ENCODE measurements at places on chromosomes 2 and 18.
A peak's percentile ranks its signal among the peaks of the same experiment; 100 is the strongest.

GRCh38 chr2:128791120-128791984 is 472.7 kb upstream of the HS6ST1 start:
- H3K4me1 ChIP-seq = no peaks in the 10 kb centered on the region
- H3K27me3 ChIP-seq = no peaks in the 10 kb centered on the region
- no peak overlapping the region for H3K27ac ChIP-seq
- no peak for DNase-seq
- no peaks in the 10 kb centered on the region for H3K36me3 ChIP-seq

GRCh38 chr2:105545730-105546627 is 147.1 kb upstream of the FHL2 start:
- H3K4me3 ChIP-seq = no peak overlapping the region
- peaks cover 14% of the 10 kb centered on the region for H3K4me1 ChIP-seq
- H3K36me3 ChIP-seq = no peaks in the 10 kb centered on the region
- H3K27ac ChIP-seq = no peak overlapping the region

- H3K4me3 ChIP-seq = no peak overlapping the region
- H3K4me1 ChIP-seq = no peaks in the 10 kb centered on the region
- no peak overlapping the region for H3K27ac ChIP-seq
- no peaks in the 10 kb centered on the region for H3K36me3 ChIP-seq
These were observed 244.5 kb upstream of the REG3G start for GRCh38 chr2:78780864-78781583.

GRCh38 chr2:98819231-98819766 is 88.4 kb upstream of the MGAT4A start:
- no peak overlapping the region for H3K27ac ChIP-seq
- no peaks in the 10 kb centered on the region for H3K27me3 ChIP-seq
- no peaks in the 10 kb centered on the region for H3K36me3 ChIP-seq
- peaks cover 16% of the 10 kb centered on the region for H3K4me1 ChIP-seq
- no peak for DNase-seq

- DNase-seq = no peak
- H3K27me3 ChIP-seq = peaks cover 25% of the 10 kb centered on the region
- H3K4me3 ChIP-seq = no peak overlapping the region
- peaks cover 10% of the 10 kb centered on the region for H3K4me1 ChIP-seq
- H3K27ac ChIP-seq = no peak overlapping the region
These were observed 23.0 kb upstream of the SMAD7 start for GRCh38 chr18:48973731-48974130.

DNA sequence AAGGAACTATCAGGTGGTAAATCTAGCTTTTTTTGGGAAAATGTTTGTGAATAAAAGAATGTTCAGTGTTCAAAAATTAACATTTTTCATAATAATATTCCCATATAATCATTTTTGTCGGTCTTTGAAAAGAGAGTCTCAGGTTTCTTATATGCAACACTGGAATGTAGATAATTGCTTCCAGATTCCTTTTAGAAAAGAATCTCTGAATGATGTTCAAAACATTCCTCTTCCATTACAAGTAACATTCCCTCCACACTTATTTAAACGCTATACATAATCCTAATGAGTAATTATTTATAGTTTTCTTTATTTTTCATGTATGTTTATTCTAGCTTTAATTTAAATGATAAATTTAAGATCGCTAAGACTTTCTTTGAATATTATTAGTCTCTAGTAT is 7.0 kb downstream of the ZSWIM2 start:
- H3K4me3 ChIP-seq = no peak overlapping the region
- no peak overlapping the region for H3K27ac ChIP-seq
- H3K4me1 ChIP-seq = no peaks in the 10 kb centered on the region
- DNase-seq = no peak
- no peaks in the 10 kb centered on the region for H3K36me3 ChIP-seq
- H3K27me3 ChIP-seq = no peaks in the 10 kb centered on the region

DNA sequence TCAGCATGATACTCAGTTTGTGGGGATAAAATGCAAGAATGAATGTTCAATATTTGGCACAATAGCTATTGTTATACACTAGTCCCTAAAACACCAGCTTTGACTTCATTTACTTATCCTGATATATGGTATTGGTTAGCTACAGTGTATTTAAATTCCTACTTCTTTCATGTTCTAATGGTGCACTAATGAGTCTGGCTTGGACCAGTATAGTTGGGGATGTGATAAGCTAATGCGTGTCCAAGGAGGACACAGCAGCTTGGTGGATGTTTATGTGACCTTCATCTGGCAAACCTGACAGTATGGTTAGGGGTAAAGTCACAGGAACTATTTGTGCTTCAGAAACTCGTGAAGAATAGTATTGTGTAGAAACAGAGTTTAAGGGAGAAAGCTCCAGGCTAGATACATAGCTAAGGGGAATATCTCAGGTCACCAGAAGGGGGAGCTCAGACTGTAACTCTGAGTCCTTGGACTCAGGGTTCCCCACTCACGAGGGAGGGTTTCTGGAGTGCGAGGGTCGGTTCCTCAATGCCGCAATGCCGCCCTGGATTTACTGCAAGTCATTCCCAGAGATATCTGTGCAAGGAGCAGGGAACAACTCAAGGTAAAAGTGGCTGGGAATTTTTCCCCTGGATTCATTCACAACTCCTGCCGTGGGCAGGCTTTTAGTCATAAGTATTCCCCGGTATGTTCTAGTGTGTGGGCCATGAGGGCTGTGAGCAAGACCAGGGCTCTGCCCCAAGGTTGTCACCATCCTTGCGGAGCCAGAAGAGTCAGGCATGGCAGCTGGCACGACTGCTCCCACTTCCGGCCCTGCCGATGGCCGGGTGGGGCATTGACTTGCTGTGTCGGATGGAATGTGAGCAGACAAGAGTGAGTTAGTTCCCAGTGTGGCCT is 14.5 kb downstream of the IL1R2 start:
- peak overlapping the region; percentile 38 for H3K27ac ChIP-seq
- H3K36me3 ChIP-seq = no peaks in the 10 kb centered on the region
- H3K27me3 ChIP-seq = peaks cover 7% of the 10 kb centered on the region
- H3K4me1 ChIP-seq = peaks cover 20% of the 10 kb centered on the region
- no peak overlapping the region for H3K4me3 ChIP-seq
- no peak for DNase-seq

- H3K36me3 ChIP-seq = no peaks in the 10 kb centered on the region
- DNase-seq = no peak
- no peak overlapping the region for H3K27ac ChIP-seq
These were observed 174.9 kb downstream of the VAPA start for GRCh38 chr18:10088734-10089133.

DNA sequence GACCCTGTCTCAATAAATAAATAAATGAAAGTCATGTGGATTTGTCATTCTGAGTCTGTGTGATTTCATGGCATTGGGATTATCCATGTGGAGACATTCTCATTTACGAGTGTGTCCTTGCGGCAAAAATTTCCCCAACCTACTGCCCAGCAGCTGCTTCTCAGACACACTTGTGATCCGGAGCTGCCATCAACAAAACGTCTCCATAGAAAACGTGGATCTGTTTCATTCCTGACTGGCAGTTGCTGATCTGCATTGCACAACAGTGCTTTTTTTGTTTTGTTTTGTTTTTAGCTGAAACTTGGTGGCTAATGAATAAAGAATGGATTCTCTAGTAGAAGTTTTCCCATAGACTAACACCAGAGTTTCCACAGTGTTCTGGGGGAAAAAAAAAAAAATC is 74.7 kb downstream of the TGIF1 start:
- no peaks in the 10 kb centered on the region for H3K27me3 ChIP-seq
- H3K4me1 ChIP-seq = peaks cover 17% of the 10 kb centered on the region
- no peaks in the 10 kb centered on the region for H3K36me3 ChIP-seq
- no peak for DNase-seq

DNA sequence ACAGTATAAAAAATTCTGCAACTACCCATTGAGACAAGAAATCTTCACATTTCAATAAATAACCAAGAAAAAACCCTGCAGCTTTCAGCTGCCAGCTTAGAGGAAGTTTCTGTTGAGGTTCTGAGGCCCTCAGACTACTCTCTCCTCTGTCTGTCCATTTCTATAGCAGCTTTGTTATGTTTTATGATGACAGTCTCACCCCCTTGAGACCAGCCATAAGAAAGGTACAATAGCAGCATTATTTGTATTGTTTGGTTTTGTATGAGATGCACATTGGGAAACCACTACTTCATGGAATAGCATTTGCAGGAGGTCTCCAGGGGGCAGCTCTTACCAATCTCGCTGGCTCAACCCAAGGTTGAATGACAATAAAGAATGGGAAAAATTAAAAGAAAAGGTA is 334.6 kb upstream of the VRK2 start:
- H3K4me1 ChIP-seq = no peaks in the 10 kb centered on the region
- no peak overlapping the region for H3K4me3 ChIP-seq
- H3K27me3 ChIP-seq = peaks cover 4% of the 10 kb centered on the region
- H3K27ac ChIP-seq = no peak overlapping the region
- H3K36me3 ChIP-seq = no peaks in the 10 kb centered on the region
- no peak for DNase-seq

DNA sequence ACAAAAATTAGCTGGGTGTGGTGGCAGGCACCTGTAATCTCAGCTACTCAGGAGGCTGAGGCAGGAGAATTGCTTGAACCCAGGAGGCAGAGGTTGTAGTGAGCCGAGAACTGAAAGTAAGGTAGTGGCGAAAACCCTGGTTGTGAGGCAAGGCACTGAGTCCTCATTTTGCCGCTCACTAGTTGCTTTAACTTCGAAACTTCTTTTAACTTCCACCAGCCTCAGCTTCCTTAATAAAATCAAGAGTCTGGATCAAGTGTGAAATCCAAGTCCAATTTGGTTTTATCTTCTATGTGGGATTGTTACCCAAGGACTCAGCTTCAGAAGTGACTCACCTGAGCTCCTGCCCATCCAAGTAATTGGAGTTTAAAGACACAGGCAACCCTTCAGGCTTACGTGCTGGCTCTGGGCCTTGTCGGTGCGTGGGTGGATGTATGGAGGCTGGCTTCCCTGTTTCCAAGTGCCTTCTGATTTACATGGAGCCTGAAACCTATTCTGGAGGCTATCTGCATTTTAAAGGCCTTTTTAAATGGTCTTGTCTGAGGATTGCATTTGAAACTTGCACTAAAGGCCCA is 374.2 kb upstream of the ID2 start:
- H3K36me3 ChIP-seq = peaks cover 3% of the 10 kb centered on the region
- H3K27me3 ChIP-seq = peaks cover 5% of the 10 kb centered on the region
- no peak overlapping the region for H3K27ac ChIP-seq
- peaks cover 72% of the 10 kb centered on the region for H3K4me1 ChIP-seq
- H3K4me3 ChIP-seq = no peak overlapping the region

- no peak overlapping the region for H3K4me3 ChIP-seq
- H3K36me3 ChIP-seq = no peaks in the 10 kb centered on the region
- DNase-seq = no peak
- H3K27me3 ChIP-seq = no peaks in the 10 kb centered on the region
- no peaks in the 10 kb centered on the region for H3K4me1 ChIP-seq
These were observed 258.9 kb downstream of the RDH14 start for GRCh38 chr2:18301421-18302139.

GRCh38 chr2:206368933-206369569 is 74.3 kb upstream of the ADAM23 start:
- H3K4me1 ChIP-seq = peaks cover 5% of the 10 kb centered on the region
- no peak overlapping the region for H3K4me3 ChIP-seq
- H3K36me3 ChIP-seq = no peaks in the 10 kb centered on the region
- DNase-seq = no peak
- H3K27ac ChIP-seq = no peak overlapping the region

- DNase-seq = no peak
- no peak overlapping the region for H3K27ac ChIP-seq
- H3K4me1 ChIP-seq = no peaks in the 10 kb centered on the region
- no peaks in the 10 kb centered on the region for H3K36me3 ChIP-seq
These were observed 307.5 kb downstream of the GULP1 start for GRCh38 chr2:188599140-188599539.

DNA sequence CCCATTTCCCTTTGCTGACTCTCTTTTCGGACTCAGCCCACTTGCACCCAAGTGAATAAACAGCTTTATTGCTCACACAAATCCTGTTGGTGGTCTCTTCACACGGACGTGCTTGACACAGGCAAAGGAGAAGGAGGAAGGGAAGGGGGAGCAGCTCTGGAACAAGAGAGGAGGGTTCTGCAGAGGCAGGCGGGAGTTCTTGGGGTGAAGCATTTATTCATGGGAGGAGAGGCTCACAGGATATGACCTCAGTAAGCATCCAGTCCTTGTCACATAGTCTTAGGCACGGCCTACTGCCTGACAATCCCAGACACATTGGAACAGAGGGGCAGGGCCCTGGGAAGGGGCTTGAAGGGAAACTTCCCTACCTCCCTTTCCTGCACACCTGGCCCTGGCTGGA is 171.7 kb upstream of the HS6ST1 start:
- H3K36me3 ChIP-seq = no peaks in the 10 kb centered on the region
- H3K27ac ChIP-seq = no peak overlapping the region
- no peak for DNase-seq
- peaks cover 4% of the 10 kb centered on the region for H3K27me3 ChIP-seq
- H3K4me3 ChIP-seq = no peak overlapping the region

DNA sequence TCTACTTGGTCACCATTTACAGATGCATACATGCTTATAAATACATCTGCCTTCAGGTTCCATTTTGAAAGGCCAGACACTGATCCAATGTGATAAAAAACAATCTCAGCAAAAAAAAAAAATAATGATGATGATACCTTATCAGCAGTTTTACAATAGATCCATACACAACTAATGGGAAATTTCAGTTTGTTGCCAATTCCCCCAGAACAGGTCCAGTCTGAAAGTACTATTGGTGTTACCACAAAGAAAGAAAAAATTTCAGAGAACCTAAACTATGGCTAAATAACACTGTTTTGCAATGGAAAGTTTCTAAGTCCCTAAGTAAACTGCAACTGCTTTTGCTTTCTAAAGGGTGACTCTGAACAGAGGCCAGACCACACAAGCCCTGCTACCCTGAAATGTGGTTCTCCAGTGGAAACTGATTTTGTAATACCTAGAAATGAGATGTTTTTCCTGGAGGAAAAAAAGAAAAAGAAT is 54.1 kb downstream of the LPIN2 start:
- DNase-seq = no peak
- peaks cover 86% of the 10 kb centered on the region for H3K36me3 ChIP-seq
- H3K4me3 ChIP-seq = peak overlapping the region; percentile 77
- peaks cover 96% of the 10 kb centered on the region for H3K4me1 ChIP-seq
- H3K27me3 ChIP-seq = no peaks in the 10 kb centered on the region

GRCh38 chr2:26570083-26570430 is 71.1 kb downstream of the CIB4 start:
- H3K27ac ChIP-seq = no peak overlapping the region
- DNase-seq = no peak
- H3K27me3 ChIP-seq = peaks cover 19% of the 10 kb centered on the region
- no peaks in the 10 kb centered on the region for H3K4me1 ChIP-seq

GRCh38 chr2:71610671-71611070 is 157.3 kb downstream of the DYSF start:
- no peak overlapping the region for H3K27ac ChIP-seq
- DNase-seq = peak; percentile 13
- peaks cover 8% of the 10 kb centered on the region for H3K27me3 ChIP-seq
- H3K36me3 ChIP-seq = no peaks in the 10 kb centered on the region
- H3K4me3 ChIP-seq = no peak overlapping the region
- H3K4me1 ChIP-seq = no peaks in the 10 kb centered on the region
